NCI-H774 (cell line): ENCODE measurements at places on chromosomes 4 and X.

- DNase-seq = no peak
Observed at GRCh38 chrX:44945736-44946135, 72.7 kb downstream of the KDM6A start.

DNA sequence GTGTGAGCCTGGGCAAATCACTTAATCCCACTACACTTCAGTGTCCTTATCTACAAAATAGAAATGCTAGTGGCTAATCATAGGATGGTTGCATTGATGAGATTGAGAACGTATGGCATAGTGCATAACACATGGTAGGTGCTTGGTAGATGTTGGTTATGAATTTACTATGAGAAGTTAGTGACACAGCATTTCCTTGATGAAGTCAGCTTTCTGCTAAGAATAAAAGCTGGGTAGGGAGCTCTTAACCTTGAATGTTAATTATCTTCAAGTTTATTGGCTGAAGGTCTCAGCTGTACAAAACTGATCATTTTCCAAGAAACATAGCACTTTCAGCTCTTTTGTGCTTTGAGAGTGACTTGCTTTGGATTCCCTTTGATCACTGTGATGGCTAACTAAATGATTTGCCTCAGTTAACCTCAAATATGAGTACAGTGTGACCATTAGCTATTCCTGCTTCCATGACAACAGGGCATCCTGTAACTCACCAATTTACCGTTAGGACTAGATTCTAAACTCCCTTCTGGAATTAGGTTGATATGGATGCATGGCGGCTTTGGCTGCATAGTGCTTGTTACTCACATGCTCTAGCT lies 17.8 kb downstream of the PDK3 start:
- no peak for DNase-seq

- no peak for DNase-seq
Observed at GRCh38 chrX:15146515-15146914, 123.4 kb downstream of the ASB9 start.

DNA sequence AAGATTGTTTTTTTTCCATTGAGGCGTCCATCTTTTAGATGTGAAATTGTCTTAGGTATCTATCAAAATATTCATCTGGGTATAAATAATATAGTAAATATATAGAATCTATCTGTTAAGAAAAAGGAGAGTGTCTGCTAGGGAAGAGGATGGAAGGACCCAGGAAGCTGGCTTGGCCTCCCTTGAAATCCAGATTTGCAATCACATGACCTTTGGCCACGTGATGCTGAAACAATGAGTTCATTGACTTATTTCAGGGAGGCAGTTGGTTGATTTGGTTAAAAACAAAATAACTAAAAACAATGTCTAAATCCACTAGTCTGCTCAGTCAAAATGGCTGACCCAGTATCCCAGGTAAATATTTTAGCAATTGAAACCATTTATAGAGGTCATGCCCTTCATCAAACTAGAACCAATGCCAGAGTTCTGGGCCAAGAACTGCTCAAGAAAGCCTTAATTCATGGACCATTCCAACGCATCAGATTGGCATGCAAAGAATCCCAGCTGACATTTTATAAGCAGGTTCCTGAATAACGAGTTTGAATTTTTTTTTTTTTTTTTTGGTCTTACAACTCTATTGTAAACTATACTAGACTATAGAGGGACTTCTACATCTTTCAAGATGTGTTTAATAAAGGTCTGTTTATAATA lies 172.7 kb downstream of the MID1 start:
- no peak for DNase-seq

DNA sequence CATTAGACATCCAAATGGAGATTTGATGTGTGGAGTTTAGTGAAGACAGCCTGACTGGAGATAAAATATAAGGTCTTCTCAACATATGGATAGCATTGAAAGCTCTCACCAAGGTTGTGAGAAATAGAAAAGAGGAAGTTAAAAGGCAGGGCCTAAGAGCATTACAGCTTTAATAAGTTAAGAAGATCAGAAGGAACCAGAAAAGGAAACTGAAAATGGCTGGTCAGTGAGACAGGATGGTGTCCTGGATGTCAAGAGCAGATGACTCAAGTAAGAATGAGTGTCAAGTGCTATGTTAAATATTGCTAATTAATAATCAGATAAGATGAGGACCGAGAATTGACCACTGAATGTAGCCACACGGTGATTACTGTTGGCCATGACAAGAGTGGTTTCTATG lies 642.9 kb downstream of the STPG2 start:
- no peak for DNase-seq

DNA sequence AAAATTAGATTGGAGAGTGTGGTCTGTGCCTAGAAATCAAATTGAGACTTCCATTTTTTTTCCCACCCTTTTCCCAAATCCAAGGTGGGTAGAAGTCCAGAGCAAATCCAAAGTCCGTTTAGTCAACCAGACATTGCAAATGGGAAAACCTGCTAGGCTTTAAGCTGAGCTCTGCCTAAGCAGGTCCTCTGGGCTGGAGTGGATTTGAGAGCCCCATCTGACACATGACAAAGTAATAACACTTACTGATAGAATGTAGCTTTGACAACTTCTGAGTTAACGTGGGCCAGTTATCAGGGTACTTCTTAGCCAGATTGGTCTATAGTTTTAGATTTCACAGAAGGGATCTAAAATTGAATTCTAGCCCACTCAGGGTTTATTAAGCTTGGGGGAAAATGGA lies 242.3 kb downstream of the GALNTL6 start:
- DNase-seq = no peak
